ENCODE measurements at places on chromosomes 2 and 18.
A peak's percentile ranks its signal among the peaks of the same experiment; 100 is the strongest.

DNA sequence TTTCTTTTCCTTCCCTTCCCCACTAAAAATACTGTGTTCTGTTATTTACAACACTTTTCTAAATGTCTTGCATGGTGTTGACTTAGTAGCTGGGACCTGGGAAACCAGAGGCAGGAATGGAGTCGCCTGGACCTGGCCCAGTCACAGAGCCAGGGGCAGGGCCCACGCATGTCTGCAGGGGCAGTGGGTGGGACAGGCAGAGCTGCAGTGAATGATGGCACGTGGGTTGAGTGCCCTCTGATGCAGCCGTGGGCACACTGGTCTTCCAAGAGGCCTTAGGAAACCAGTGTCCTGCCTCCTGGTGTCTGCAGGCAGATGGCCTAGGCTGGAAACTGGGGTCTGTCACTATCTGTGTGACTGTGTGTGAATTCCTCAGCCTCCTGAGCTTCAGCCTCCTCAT, 46.8 kb downstream of the ARHGEF4 start:
- no peak for DNase-seq

DNA sequence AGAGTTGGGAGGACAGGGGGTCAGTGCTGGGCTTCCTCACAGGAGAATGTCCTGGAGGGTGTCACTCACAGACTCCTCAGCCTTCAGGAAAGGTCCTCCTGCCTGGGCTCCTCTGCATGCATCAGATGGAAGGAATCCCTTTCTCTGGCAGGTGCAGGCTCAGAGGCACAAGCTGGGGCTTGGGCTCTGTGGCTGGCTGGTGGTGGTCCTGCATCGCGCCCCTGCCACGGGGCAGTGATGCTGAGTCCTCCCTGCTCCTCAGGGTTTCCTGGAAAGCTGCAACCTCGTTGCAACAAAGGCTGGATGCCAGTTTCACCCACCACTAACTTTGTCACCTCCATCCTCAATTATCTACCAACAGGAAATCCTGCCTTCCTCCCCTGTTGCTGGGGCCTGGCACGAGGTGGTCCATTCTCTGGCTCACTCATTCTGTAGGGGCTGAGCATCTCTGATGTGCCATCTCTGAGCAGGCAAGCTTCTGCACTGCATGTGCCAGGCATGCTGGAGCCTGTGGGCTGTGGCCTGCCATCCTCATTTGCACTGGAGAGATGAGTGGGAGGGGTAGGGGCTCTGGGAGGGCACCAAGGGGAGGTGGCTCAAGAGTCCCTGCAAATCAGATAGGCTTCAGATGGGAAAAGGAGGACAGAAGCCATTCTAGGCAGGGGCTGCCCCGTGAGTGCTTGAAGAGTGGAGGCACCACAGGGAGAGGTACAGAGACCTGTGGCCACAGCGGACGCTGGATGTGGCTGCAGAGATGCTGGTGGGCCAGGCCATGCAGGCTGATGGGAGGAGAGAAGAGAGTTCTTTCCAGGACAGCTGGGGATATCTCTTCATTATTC, 272.6 kb upstream of the HS6ST1 start:
- no peak for DNase-seq

GRCh38 chr2:234480337-234480736, 16.5 kb downstream of the ARL4C start:
- no peak for DNase-seq

GRCh38 chr2:69755862-69756467, 14.0 kb downstream of the ANXA4 start:
- peak; percentile 48 for DNase-seq

DNA sequence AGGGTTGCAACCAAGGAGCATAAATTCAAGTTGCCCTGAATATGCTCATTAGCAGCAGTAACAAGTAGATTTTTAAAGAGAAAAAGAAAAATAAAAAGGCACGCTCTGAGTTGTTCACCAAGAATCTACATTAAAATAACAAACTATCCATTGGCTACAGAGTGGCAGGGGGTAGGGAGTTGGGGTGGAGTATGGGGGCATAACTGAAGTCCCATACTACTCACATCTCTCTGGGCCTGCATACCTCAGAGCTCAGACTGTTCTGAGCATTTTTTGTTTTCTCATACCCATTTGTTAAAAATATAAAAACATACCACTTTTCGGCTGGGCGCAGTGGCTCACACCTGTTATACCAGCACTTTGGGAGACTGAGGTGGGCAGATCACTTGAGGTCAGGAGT, 31.4 kb downstream of the ORC4 start:
- DNase-seq: no peak

DNA sequence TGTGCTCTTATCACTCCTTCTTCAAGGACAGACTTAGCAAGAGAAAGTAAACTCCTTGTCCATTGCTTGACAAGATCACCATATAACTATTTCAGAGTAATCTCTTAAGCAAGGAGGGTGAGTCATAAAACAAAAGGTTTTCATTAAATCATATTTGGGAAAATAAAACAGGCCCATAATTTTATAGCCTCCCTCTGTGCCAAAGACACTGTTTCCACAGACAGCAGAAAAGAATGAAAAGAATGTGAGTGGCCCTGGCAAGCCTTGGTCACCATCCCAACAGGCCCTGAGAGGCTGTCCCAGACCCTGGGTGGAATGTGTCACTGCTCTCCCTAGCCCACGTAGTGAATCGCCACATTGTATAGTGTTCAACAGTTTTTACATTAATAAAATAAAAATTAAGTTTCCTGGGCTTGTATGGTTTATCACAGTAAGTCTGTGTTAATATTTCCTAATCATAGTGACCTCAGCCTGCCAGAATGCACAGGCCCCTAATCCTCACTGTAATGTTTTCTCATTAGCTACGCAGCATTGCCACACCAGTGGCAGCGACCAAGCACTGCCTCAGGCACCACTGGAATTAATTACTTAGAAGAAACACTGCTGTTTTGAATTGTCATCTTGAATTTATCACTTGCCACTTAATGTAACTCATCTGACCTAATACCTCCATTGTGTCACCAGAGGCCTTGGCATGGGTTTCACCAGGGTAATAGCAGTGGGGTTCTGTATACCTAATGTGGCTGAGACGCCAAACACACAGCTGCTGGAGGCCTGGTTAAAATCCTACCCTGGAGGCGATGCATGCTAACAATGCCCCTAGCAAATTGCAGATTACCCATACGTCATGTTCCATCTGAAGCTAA, 401.9 kb downstream of the LNPK start:
- DNase-seq: no peak

GRCh38 chr2:181395851-181396250, 61.3 kb upstream of the ITGA4 start:
- DNase-seq: no peak

GRCh38 chr2:21036708-21037670, 6.9 kb downstream of the APOB start:
- no peak for DNase-seq

DNA sequence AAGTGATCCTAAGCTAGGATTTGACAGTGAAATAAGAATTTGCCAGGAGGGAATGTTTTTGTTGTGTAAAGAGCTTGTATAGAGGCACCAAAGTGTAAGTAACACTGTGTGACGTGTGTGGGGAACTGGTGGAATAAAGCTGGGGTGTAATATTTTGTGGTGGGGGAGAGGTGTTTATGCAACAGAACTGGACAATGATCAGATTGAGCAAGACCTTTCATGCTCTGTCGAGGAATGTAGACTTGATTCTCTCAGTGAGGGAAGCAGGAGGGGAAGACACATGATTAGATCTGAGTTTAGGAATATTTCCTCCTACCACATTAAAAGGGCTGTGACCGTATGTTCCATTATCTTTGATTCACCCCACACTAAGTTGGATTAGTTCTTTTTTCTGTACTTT, 43.6 kb downstream of the EFEMP1 start:
- DNase-seq: no peak

DNA sequence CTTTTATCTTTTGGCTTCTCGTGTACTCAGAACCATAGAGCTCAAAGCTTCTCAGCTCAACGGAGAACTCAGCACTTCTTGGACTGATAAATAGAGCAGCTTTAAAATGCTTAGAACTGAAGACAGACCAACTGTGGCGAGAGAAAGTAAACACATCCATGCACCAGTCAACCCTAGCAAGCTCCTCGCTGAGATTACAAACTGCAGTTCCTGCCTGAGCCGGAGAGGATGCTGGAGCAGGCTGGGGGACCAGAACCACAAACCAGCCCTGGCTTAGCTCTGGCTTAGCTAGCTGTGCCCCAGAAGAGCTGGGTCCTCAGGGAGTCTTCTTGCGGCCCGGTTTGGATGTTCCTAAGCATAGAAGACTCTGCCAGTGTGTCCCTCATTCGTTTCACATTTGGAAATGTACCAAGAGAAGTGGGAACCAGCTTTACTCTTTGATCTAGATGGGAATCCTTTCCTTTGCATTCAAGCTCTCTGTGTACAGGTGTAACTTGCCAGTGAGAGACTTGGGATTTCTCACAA, 5.6 kb downstream of the PAX8 start:
- DNase-seq: no peak

GRCh38 chr2:59413751-59414570, 1139.5 kb downstream of the BCL11A start:
- DNase-seq: no peak

DNA sequence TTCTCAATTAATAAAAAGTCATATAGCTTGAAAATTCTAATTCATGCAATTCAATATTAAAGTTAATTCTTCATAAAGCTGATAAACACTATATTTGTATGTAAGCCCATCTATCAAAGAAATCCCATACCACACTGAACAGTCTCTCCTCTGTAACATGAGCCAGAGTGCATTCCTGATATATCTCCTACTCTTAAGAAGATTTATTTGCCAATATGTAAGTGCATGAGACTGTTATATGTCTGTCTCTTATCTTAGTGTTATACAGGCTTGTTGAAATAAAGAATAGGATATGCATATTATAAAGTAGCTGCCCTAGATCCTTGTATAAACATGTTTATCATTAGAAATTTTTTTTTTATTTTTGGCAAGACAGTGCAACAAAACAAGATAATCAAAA, 40.4 kb upstream of the TTC32 start:
- no peak for DNase-seq

DNA sequence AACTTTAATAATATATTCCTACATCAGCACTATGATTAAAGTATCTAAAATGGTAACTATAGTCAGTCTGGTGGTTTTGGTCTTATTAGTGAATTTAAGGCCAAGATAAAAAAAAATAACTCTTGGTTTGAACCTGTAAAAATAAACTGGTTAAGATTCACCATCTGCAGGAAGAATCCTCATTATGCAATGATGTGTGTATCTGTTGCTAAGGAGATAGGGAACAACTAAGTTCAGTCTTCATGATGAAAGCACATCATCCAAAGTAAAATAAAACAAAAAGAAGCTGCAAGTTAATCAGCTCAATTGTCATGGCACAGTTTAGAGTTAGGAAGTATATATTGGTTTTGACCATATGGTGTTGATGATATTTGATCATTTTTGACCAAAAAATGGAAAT, 466.0 kb downstream of the NYAP2 start:
- DNase-seq: no peak

- DNase-seq: no peak
Observed at GRCh38 chr2:37573451-37574388, 97.7 kb downstream of the CDC42EP3 start.

Measured in hepatic stellate cell (primary cell).